ENCODE measurements at places on chromosomes 3 and 15.
A peak's percentile ranks its signal among the peaks of the same experiment; 100 is the strongest.

- DNase-seq, result peak; percentile 31
- no peak overlapping the region for H3K4me3 ChIP-seq
- H3K27me3 ChIP-seq, result no peaks in the 10 kb centered on the region
- no peaks in the 10 kb centered on the region for H3K36me3 ChIP-seq
Measured at GRCh38 chr3:124078953-124079911, 87.3 kb upstream of the ROPN1 start.

- peak; percentile 67 for DNase-seq
- H3K36me3 ChIP-seq, result no peaks in the 10 kb centered on the region
- no peak overlapping the region for H3K4me3 ChIP-seq
- peaks cover 10% of the 10 kb centered on the region for H3K4me1 ChIP-seq
Measured at GRCh38 chr3:66115858-66116654, 77.3 kb upstream of the MAGI1 start.

DNA sequence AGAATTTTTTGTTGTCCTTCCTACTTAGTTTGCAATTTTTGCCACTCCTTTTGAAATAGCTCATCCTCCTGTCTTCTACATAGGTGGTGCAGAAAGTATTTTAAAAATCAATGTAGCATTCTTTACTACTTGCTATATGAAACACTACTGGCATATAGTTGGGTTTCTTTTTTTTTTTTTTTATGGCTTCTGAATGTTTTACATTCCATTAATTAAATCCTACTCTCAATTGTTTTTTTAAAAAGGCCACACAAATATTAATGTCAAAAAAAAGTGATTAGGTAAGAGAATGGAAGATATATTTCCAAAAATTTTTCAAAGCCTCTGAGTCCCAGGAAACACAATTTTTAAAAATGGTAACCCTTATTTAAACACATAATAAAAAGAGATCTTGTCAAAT lies 262.6 kb downstream of the MAGI1 start:
- DNase-seq, result no peak

GRCh38 chr3:107142171-107142570 lies 235.1 kb upstream of the CCDC54 start:
- H3K27ac ChIP-seq, result no peak overlapping the region
- DNase-seq, result no peak
- H3K27me3 ChIP-seq, result no peaks in the 10 kb centered on the region
- no peak overlapping the region for H3K4me3 ChIP-seq

GRCh38 chr15:56798639-56799038 lies 65.3 kb upstream of the ZNF280D start:
- no peaks in the 10 kb centered on the region for H3K36me3 ChIP-seq
- no peak for DNase-seq
- H3K27me3 ChIP-seq, result no peaks in the 10 kb centered on the region
- no peak overlapping the region for H3K4me3 ChIP-seq
- H3K27ac ChIP-seq, result no peak overlapping the region

DNA sequence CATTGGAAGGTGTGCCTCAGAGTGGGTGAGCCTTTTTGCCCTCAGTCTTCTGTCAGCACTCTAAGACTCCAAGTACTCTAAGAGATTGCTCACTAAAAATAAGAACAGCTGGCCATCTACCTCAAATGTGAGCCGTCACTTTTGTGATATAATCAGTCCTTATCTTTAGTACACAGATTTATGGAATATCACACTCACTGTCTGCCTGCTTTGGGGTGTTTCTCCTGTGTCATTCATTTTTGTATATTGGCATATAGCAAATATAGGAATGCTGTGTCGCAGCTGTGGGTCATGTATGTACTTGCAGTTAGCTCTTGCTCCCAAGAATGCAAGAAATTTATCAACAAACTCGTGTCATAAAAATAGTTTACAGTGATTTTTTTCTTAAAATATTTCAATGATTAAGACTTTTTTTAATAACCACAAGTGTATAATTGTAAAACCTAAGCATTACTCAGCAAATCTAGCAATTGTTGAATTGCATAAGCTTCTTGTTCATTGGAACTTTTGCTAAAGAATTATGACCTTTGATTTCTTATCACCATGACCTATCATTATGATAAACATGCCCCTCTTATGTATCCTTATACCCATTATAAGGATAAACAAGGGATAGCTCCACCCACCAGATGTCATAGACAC lies 18.8 kb downstream of the SETD5 start:
- no peaks in the 10 kb centered on the region for H3K36me3 ChIP-seq
- peaks cover 48% of the 10 kb centered on the region for H3K4me1 ChIP-seq
- no peak overlapping the region for H3K4me3 ChIP-seq
- no peak for DNase-seq

DNA sequence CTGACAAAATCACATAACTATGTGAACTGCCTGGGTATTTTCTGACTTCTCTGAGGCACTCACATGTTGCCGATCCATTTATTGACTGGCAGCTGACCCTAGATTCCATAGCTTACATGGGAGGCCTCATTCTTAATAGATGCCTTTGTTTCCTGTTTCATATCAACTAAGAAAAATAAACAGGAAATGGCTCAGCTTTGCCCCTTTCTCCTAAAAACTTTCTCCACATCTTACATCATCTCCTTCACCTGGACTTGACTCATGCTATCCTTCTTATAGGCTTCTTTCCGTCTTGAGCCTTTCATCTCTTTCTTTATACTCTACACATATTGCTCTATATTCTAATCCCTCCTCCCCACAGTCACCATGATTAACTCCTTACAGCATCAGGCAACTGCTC lies 38.0 kb downstream of the TXNRD3 start:
- no peaks in the 10 kb centered on the region for H3K4me1 ChIP-seq
- no peaks in the 10 kb centered on the region for H3K36me3 ChIP-seq
- no peak for DNase-seq

DNA sequence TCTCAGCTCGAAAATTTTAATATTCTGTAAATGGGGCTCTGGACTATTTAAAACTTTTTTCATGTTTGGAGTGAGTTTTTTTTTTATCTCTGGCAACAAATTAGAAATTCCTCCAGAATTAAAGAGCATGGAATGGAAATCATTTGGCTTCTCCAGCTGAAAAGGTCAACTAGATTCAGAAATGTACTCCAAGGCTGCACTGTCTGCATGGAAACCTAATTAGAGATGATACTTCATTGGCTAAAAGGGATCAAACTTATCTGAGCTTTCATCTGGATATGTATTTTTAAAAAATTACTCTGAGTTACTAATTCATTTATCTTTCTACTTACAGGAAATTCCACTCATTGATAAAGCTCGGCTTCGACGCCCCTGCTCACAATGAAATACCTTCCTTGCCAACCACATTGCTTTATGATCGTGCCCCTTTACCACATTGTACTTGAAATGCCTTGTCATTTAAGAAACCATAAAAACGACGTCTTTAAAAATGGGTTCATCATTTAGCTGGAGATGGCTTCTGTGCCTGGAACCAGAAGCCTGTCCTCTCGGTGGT lies 285.5 kb upstream of the ICE2 start:
- no peak overlapping the region for H3K27ac ChIP-seq
- no peaks in the 10 kb centered on the region for H3K4me1 ChIP-seq
- no peaks in the 10 kb centered on the region for H3K36me3 ChIP-seq
- DNase-seq, result no peak
- H3K27me3 ChIP-seq, result no peaks in the 10 kb centered on the region
- H3K4me3 ChIP-seq, result no peak overlapping the region

All from body of pancreas (tissue), 4 donors.